ENCODE measurements at places on chromosomes 11 and 22.

DNA sequence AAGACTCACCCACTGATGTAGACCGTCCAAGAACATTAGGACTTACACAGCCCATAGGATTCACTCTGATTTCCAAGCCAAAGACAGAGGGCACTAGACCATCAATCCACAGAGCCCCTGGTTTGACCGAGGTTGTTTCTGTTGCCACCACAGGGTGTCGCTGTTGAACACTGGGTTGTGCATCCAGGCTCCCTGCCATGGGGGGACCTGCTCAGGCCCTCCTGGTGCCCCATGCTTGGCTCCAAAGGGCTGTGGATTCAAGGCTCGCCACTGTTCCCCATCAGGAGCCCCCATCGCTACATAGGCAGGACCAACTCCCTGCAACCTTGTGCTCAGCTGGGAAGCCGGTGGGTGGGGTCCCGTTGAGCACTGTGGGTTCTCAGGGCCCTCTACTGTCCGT, 128.0 kb upstream of the ANO1 start:
- DNase-seq: no peak

GRCh38 chr11:33160136-33160535, 1.1 kb downstream of the CSTF3 start:
- no peak for DNase-seq

- no peak for DNase-seq
These were observed 25.9 kb downstream of the CASP12 start for GRCh38 chr11:104872393-104872792.

DNA sequence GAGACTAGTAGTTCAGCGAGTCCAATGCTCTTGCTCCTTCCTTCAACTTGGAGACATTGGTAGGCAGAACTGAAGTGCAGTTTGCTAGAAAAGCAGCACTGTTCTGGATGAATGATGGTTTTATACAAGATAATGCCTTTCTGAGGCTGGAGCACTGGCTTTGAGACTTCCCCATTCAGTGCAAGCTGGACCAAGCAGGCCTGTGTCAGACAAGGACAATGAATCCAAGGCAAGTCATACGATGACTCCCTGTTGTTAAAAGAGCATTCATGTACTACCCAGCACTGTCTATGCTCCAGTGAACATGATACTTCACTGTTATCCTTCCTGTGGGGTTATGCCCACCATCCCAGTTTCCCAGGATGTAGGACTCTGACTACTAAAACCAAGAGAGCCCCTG, 242.3 kb upstream of the RAG2 start:
- no peak for DNase-seq
